ENCODE measurements at places on chromosomes 11 and 22.
A peak's percentile ranks its signal among the peaks of the same experiment; 100 is the strongest.

- DNase-seq: peak; percentile 17
These were observed 11.1 kb upstream of the RFPL1 start for GRCh38 chr22:29427176-29427760.

DNA sequence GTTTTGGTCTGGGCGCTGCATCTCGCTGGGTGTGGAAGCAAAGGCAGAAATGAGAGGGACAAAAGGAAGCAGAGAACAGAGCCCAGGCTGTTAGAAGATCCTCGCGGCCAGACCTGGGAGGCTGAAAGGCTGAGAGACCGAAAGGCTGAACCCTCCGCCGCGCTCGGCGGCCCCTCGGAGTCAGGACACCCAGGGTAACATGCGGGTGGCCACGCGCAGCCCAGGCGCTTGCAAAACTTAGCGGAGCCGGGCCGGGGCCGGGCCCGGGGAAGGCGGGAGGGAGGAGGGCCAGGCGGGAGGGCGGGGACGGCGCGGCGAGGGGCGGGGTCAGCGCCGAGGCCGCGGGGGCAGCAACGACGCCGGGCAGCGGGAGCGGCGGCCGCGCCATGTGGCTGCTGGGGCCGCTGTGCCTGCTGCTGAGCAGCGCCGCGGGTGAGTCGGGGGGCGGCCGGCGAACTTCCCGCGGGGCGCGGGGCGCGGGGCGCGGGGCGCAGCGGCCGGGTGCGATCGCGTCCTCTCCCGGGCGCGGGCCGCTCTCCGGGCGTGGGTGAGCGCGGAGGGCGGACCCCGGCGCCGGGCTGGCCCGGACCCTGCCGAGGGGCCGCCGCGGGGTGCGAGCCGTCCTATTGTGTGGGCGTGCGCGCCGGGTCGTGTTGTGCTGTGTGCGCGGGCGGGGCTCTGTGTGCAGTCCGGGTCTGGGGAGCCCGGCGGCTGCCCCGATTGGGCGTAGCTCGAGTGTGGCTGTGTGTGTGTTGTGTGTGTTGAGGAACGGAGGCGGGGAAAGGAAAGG is at the start of gene LDLRAD3:
Gene LDLRAD3 (plus strand): TSS at position 350 of the 790 bp plus-strand sequence. CDS start 37 bp downstream, at position 387.
- peak; percentile 87 for DNase-seq

DNA sequence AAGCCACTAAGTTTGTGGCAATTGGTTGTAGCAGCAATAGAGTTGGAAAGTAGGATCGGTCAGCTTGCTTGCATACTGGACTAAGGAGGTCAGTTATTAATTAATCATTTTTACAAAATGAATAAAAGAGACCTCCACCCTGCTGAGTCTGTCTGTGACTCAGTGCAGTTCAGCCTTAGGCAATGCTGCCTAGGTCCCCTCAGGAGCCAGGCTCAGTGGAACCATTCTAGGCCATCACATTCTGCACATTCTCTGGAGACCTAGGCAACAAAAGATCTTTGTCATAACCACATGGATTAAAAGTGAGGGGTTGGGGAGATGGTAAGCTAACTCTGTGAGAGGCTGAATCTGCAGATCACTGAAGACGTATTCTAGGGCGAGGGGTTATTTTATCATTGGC is 178.7 kb upstream of the CADM1 start:
- no peak for DNase-seq

DNA sequence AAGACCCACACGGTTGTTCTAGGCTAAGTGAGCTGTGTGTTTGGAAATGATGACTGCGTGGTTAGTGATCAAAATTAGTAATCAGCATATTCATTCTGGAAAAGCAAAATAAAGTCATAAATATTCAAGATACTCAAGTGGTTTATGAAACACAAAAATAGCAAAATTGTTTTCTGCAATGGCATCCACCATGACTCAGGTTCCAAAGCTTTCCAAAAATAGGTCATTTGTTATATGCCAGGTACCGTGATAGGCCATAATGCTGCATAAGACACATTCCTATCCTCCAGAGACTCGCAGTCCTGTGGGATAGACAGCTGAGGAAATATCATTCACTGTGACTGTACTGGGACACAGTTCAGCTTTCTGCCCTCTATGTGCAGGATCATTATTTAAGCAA is 2.4 kb upstream of the ATL3 start:
- peak; percentile 63 for DNase-seq

DNA sequence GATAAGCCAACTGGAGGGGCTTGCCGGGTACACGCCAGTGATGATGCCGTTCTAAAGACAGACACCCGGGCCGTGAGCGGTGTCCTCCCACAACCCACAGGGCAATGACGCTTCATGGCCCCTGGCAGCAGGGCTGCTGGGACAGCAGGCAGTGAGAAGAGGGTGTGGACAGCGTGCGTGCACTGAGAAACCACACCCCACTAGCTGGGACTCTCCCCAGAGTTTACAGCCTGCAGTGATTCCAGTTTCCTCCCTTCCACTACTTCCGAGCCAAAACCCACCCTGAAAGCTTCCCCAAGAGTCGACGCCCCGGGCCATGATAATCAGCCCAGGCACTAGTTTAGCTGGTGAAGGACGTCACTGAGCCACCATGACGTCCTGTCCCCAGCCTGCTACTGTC is 29.2 kb downstream of the CPT1A start:
- peak; percentile 80 for DNase-seq

- no peak for DNase-seq
These were observed 35.6 kb upstream of the CD5 start for GRCh38 chr11:61066645-61067044.

GRCh38 chr11:27913650-27914049 is 194.3 kb downstream of the KIF18A start:
- DNase-seq: peak; percentile 15

GRCh38 chr11:9838229-9838628 is 174.4 kb downstream of the SWAP70 start:
- DNase-seq: peak; percentile 60

DNA sequence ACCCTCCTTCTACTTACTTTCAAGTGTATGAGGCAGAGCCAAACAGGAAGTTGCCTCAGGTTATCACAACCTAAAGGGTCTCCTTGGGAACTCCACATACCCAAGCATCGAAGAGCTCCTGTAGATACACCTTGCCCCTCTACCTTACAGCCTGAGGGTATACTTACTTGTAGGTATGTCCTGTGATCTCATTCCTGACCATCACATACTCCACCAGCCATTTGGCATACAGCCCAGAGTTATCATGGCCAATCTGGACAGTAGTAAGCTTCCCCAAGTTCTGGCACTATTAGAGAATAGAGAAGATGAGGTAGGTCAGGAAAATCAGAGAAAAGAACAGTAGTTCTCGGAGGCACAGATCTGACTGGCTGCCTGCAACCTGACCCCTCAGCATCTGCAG is 53.4 kb upstream of the SCUBE2 start:
- no peak for DNase-seq

DNA sequence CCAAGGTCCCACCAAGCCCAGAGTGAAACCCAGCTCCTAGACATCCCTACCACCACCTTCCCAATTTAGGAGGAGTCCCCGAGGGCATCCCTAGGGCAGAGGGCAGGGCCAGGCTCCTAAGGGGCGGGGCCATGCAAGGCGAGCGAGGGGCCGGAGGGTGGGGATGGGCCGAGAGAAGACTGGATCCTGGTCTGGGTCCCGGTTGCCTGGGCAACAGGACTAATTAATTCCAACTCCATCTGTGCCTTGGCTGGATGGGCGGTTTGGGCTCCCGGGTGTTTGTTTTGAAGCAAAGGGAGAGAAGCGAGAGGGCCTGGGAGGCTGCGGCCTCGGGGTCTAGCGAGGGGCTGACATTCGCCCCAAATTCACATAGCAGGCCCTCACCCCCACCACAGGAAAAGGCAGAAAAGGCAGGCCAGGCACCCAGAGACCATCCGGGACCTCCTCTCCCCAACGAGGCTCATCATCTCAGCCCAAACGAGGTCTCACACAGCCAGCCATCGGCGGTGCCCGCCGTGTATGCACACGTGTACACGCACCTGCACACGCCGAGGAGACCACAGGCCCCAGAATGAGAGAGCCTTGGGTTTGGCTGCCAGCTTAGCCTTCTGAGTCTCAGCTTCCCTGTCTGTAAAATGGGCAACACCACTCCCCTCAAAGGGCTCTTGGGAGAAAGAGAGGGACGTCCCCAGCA is 23.9 kb downstream of the ELFN2 start:
- no peak for DNase-seq

DNA sequence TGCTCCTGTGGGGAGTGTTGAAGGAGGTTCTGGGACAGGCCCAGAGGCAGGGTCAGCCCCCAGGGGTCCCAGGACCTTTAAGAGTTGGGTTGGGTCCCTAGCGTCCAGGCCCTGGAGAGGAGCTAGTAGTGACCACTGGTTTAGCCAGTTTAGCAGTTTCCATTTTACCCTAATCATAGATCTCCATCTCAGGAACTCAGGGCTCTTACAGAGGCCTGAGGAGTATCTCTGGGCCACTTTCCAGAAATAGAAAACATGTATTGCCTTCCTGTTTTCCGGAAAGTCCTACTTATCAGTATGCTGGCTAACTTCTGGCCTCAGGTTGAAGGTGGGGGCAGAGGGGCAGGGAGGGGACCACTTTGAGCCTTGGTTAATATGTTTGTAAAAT is 13.5 kb downstream of the NCF4 start:
- DNase-seq: no peak

DNA sequence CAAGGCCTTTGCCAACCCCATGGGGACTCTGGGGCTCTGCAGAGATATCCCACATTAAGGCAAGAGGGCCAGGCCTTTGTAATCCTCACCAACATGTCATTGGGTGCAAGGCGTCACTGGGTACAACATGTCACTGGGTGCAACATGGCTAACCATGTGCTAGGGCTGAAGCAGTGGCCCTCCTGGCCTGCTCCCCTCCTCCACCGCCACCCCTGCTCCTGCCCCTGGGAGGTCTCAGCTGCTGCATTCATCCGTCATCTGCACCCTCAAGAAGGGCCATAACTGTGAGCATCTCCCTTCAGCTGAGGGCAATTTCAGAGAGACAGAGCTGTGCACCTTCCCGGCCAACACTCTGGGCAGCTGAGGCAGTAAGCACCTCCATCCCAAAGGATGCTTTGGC is 16.7 kb upstream of the OAF start:
- DNase-seq: no peak

DNA sequence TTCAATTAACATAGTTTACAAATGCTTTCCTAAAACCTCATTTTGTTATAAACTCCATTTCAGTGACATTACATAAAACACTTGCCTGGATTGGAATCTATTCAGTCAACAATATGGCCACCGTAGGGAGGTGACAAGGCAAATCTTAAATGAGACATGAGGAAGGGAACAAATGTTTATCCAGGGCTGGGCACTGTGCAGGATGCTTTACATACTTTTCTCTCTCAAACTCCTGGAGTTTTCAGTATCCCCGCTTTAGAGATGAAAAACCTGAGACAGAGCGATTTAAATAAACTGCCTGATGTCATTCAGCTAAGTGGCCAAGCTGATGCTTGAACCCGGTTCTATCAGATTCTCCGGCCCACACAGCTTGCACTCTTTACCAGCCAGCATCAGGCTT is 259.9 kb downstream of the CADM1 start:
- no peak for DNase-seq

- DNase-seq: no peak
These were observed 884 bp downstream of the IL10RA start for GRCh38 chr11:117986981-117987574.
